ENCODE measurements at places on chromosomes 2 and 18.

- no peak for DNase-seq
These were observed 1.2 kb downstream of the PAX3 start for GRCh38 chr2:222297600-222297935.

- DNase-seq = no peak
These were observed 28.7 kb downstream of the PTCD3 start for GRCh38 chr2:86134709-86135108.

- no peak for DNase-seq
These were observed 14.0 kb upstream of the UBE2F start for GRCh38 chr2:237952851-237953250.

DNA sequence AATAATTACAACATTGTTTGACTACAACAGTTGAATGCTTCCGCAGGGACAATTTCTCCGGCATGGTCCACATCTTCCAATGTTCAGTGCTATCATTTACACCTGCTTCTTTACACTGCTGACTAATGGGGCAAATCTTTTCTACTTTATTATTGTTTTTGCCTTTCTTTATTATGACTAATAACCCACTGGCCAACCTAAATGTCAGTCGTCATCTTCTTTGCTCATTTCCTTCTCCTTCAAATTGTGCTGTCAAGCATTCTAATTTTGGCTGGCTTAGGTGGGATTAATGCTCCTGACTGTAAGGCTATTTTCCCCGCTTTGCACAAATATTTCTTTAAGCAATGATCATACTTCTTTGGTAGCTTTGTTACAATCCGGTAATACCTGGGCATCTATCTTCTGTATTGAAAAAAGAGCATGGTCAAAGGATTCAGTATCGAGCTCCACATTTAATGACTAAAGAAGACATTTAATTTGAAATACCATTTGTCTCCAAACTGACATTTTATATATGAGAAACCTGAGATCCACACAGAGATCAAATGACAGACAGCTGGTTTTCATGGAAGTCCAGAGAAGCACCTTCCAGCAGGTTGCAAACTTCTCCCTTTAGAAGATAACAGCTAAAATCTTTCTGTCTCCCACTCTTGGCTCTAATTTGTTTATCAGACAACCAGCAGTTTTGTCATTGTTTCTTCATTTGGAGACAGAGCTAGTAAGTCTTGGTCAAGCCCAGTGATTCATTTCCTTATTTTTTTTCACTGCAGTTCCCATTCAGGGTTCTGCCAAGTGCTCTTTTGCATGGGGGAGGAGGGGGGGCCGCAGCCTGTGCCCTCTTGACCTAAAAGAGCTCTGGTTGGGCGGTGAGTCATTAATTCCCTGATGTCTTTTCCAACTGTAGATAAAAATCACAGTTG is 132.9 kb downstream of the SOCS6 start:
- DNase-seq = no peak

DNA sequence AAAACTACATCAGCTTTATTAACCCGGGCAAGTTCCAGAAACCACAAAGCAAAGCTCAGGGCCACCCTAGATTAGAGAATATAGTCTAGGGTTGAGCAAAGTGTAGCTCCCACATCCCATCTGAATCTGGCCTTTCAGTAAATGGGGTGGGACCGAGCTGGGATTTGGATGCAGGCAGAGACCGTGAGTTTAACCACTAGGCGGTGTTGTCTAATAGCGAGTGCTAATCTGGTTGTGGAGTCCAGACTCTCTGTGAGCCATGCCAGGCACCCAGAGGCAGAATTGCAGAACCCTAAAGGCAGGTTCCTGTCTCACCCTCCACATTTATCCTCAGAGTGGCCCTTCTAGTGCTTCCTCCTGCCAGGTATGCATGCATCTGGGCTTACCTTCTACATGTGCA is 435.9 kb downstream of the TSN start:
- DNase-seq = no peak

- no peak for DNase-seq
These were observed 477.7 kb upstream of the HS6ST1 start for GRCh38 chr2:128796321-128796720.

All from cerebellar nuclear complex (tissue), 1 donor.